ENCODE measurements at places on chromosomes 11 and 22.

DNA sequence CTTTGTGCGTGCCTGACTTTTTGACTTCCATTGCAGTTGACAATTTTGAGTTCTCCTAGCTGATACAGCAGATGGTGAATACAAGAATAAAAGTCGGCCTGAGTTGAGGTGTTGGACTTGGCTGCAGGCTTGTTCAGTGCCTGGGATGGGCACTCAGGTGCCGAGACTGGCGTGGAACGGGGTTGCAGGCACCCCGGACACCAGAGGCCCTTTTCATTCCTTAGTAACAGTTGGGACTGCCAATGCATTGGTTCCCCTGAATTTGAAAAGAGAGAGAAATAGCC lies 1.3 kb downstream of the PHRF1 start:
- no peak for DNase-seq

GRCh38 chr22:45069925-45070324 lies 60.1 kb upstream of the PHF21B start:
- DNase-seq: no peak

DNA sequence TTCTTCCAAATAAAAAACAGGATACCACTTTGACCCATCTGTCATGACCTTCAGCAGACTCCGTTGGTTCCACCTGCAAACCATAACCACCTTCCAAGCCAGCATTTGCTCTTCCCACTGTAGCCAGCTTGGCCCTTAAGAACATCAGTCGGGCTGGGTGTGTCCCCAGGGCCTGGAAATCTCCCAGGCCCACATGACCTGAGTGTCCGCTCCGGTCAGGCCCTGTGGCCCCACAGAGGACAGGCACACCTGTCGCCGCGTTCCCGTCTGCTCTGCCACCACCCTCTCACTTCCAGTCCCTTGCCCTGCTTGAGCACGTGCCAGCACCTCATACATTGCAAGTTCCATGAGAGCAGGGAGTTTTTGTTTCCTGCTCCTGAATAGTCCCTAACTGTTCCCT lies 65.7 kb upstream of the PITPNB start:
- DNase-seq: no peak

DNA sequence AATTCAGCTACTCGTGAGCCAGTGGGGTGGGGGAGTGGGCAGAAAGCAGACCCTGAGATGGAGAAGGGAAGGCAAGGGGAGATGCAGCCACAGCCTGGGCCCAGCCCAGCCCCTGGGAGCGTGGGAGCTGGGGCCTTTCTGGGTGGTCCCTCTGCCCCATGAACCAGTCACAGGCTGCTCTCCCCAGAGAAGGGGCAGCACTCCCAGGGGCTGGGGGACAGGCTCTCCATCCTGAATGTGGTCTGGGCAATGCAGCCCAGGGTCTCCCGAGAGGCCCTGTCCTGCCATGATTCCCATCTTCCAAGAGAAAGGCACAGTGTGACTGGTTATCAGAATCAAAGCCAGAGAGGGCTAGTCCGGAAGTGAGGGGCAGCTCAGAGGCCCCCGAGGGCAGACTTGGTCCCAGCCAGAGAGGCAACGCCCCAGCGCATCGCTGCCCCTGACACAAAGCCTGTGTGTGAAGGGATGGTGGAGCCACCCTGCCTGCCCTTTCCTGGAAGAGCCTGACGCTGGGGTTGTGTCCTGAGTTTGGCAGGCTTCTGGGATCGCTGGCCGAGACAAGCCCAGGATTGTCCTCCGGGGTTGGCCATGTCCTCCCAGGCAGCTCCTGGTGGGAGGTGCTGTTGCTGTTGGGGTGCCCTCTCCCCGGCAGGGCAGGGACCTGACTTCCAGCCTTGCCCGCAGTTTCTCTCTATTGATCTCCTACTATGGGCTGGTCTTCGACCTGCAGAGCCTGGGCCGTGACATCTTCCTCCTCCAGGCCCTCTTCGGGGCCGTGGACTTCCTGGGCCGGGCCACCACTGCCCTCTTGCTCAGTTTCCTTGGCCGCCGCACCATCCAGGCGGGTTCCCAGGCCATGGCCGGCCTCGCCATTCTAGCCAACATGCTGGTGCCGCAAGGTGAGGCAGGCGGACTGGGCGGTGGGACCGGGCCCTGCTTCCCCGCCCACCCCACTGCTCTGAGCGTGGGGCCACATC lies 23.8 kb upstream of the SLC22A12 start:
- no peak for DNase-seq

GRCh38 chr11:94832604-94833235 lies 64.6 kb downstream of the AMOTL1 start:
- DNase-seq: no peak

GRCh38 chr22:43897751-43898261 lies 6.0 kb upstream of the PNPLA5 start:
- peak; percentile 37 for DNase-seq

DNA sequence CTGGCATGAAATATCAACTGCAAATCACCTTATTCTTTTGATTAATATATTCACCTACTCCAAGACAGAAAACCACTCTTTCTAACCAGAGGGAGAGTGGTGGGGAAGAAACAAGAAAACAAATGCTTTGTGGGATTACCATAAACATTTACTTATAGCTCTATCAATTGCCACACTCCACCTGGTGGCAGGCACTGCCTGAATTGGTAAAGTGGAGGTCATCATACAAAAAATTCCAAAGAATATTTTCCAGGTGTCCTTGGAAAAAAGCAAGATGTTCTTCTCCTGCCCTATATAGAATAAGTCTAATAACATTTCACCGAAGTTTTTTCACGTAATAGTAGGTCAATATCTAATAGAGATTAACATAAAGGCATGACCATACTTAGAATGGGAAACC lies 45.3 kb downstream of the PHF21A start:
- DNase-seq: no peak

DNA sequence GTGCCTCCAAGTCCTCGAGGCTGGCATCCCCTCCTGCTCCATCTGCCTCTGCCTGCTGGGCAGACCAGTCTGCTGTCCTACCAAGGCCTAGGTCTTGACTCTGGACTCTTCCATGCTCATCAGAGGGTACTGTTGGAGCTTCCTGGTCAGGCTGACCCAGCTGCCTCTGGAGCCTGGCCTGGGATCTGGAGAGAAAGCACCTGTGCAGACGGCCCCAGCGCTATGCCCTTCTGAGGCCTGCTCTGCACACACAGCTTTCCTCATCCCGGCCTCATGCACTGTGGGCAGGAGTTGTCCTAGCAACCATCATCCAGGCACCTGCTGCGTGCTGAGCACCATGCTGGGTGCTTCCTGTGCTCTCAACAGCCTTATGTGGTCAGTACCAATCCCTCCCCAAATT lies 70.8 kb downstream of the CDKN1C start:
- DNase-seq: no peak

GRCh38 chr11:95522874-95523273 lies 266.7 kb downstream of the FAM76B start:
- DNase-seq: peak; percentile 52

- no peak for DNase-seq
Measured at GRCh38 chr11:22194907-22195306, 2.0 kb downstream of the ANO5 start.

DNA sequence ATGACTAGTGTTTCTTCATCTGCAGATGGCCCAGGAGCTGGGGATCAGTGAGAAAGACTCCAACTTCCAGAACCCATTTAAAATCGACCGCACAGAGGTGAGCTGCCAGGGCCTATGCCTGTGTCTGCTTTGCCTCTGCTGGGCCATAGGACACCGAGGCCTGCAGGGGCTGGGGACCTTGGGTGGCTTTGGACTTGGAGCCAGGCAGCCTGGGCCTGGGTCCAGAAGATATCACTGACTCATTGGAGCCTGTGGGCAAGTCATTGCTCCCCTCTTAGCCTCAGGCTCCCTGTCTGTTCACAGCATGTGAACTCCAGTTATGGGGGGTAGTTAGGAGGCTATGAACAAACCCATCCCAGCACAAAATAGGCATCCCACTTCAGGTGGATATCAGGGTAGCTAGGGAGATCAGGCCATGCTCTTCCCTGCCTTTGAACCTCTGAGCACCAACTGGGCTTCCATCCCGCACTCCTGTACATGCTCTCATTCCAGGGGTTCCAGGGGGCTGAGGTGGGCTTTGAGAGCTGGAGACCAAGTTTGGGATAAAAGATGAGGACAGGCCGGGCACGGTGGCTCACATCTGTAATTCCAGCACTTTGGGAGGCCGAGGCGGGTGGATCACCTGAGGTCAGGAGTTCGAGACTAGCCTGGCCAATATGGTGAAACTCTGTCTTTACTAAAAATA lies 13.4 kb downstream of the CCDC134 start:
- DNase-seq: no peak

GRCh38 chr11:16956538-16957153 lies 57.6 kb downstream of the PLEKHA7 start:
- DNase-seq: no peak

GRCh38 chr11:46001448-46001914 lies 79.0 kb downstream of the LARGE2 start:
- peak; percentile 77 for DNase-seq

- DNase-seq: peak; percentile 26
Measured at GRCh38 chr11:19891022-19891421, 178.4 kb downstream of the NAV2 start.

DNA sequence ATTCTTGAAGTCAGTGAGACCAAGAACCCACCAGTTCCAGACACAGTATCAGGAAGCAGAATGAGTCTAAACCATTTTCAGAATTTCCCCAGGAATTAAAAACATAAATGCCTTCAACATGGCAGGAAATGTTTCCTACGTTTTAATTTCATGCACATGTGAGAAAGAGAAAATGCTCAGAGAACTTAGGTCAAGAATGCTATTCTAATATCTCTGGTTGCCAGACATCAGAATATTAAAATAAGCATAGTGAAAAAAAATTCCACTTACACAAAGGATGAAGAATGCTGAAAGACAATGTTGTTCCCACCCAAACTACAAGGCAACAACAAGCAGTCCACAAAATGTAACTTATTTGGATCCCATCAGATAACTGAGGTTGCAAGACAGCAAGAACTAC lies 104.8 kb downstream of the RAB38 start:
- no peak for DNase-seq

DNA sequence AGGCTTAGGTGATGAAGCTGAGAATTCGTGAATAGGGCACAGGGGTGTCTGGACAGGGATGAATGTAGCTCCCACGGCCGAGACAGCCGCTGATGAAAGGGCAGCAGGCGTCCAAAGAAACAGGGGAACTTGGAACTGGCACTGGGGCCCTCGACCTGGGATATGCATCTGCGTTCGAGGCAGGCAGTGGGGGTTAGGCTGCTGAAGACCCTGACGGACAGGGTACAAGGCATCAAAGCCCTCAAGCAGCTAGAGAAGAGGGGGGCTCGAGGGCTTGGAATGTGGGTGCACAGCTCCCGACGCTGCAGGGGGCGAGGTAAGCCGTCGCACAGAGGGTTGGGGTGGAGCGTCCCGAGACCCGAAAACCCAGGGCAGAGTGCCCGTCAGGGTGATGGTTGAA lies 6.9 kb upstream of the SYT8 start:
- DNase-seq: no peak

DNA sequence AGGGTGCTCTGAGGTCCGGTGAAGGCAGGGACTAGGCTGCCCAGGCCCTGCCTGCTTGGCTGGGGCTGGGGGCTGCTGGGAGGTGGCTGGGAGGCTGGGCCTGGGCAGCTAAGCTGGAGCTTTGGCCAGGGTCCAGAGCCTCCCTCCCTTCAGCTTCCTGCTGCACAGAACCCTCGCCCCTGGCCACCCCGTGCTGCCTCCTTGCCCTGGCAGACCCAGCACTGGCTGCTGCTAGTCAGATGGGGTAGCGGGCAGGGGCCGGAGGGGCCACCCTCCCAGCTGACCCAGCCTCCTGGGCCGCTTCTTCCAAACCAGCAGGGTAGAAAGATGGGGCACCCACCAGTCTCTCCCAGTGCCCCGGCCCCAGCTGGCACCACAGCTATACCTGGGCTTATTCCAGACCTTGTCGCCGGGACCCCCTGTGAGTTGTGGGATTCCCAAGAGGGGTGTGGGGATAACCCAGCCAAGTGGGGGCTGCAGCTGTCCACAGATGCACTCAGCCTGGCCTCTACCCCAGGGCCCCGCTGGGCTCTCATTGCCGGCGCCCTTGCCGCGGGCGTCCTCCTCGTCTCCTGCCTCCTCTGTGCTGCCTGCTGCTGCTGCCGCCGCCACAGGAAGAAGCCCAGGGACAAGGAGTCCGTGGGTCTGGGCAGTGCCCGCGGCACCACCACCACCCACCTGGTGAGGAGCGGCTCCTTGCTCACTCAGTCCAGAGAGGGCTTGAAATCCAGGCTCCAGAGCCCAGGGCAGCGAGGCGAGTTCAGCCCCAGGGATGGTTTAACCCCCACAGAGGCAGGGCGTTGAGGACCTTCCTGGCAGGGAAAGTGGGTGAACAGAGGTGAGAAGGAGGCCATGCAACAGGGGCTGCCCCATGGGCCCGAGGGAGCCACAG lies at the start of gene SYT8:
Gene SYT8, plus strand, starts transcription at position 212 of the 892 bp plus-strand sequence. Its CDS starts 116 bp downstream, at position 328.
- DNase-seq: no peak

DNA sequence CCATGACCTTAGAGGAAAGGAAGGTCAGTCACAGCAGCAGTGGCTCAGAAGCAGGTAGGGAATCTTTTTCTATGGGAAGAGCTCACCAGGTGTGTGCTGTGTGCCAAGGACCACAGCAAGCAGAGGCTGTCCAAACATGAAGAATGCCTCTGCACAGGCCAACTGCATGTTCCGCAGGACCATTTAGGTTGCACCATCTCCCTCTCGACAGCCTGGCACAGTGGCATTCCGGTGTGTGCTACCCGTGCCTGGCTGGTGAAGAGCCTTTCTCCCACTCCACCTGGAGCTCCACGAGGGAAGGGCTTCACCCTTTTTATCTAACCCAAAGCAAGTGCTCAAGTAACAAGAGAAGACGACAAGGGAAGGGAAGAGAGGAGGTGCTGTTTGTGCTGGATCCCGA lies 76.5 kb downstream of the PACSIN2 start:
- no peak for DNase-seq

- no peak for DNase-seq
Measured at GRCh38 chr11:67419325-67420049, 4.0 kb downstream of the CARNS1 start.

Data from fibroblast of skin of abdomen (primary cell).